Activated naive CD4-positive, alpha-beta T cell treated with anti-CD3 and anti-CD28 coated beads for 36 hours (primary cell): ENCODE measurements at places on chromosomes 3 and 15.

DNA sequence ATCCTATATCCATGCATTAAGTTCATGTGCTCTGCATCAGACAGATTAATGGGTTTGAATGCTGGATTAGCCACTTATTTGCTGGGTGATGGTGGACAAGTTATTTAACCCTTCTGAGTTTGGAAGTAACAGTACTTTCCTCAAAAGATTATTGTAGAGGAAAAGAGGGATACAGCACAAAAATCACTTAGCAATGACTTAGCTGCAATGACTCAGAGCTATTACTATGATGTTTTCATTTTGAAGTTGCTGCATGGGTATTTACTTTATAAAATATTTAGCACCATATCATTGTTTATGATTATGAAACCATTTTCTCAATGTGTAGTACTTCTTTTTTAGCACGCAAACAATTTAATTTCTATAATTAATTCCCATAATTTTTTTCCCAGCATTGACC, 248.4 kb downstream of the MYRIP start:
- peaks cover 5% of the 10 kb centered on the region for H3K27me3 ChIP-seq
- no peak for DNase-seq
- no peak overlapping the region for H3K27ac ChIP-seq
- H3K36me3 ChIP-seq: no peaks in the 10 kb centered on the region

DNA sequence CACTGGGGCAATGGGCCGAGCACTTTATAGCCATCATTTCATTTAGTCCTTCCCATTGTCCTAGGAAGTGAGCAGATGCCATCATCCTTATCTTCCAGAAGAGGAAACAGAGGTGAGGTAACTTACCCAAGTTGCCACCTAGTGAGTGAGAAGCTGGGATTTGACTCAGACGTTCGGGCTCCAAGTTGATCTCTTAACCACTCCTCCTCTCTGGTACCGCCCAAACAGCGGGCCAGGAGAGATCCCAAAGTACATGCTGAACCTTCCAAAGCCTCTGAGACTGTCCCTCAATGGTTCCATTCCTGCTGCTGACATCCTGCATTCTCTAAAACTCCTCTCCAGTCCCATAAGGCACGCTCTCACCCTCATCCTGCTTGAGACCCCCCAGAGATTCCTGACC, 56.2 kb downstream of the EXOG start:
- no peak for DNase-seq
- no peak overlapping the region for H3K4me3 ChIP-seq
- H3K4me1 ChIP-seq: no peaks in the 10 kb centered on the region
- H3K36me3 ChIP-seq: no peaks in the 10 kb centered on the region
- H3K27ac ChIP-seq: no peak overlapping the region
- no peaks in the 10 kb centered on the region for H3K27me3 ChIP-seq

- no peaks in the 10 kb centered on the region for H3K27me3 ChIP-seq
- peaks cover 16% of the 10 kb centered on the region for H3K36me3 ChIP-seq
- peaks cover 2% of the 10 kb centered on the region for H3K4me1 ChIP-seq
- no peak overlapping the region for H3K4me3 ChIP-seq
- no peak overlapping the region for H3K27ac ChIP-seq
- DNase-seq: no peak
These were observed 12.1 kb downstream of the USF3 start for GRCh38 chr3:113684271-113684819.

DNA sequence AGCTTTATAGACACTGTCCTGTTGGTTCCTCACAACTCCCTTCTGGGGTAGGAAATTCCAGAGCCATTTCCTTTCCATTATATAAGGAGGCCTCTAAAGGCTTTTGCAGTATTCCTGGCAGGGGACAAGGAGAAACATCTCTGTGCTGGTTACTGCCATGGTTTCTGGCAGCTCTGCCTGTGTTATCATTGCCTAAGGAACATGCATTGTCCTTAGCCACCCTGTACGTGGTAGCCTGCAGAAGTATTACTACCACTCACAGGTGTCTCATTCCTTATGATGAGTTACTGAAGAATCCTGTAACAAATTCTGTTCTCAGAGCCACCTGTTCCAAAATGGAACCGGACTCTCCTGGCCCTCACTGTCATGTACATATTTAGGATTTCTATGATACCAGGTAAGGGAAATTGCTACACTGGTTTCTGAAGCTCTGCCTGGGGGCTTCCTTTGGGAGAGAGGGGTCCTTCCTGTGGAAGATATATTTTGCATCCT, 58.0 kb downstream of the UMPS start:
- no peak overlapping the region for H3K27ac ChIP-seq
- H3K36me3 ChIP-seq: no peaks in the 10 kb centered on the region
- H3K27me3 ChIP-seq: no peaks in the 10 kb centered on the region
- no peak for DNase-seq

- no peaks in the 10 kb centered on the region for H3K27me3 ChIP-seq
- no peak for DNase-seq
- no peaks in the 10 kb centered on the region for H3K4me1 ChIP-seq
- no peak overlapping the region for H3K27ac ChIP-seq
These were observed 453.4 kb upstream of the ROBO2 start for GRCh38 chr3:76586471-76586870.

DNA sequence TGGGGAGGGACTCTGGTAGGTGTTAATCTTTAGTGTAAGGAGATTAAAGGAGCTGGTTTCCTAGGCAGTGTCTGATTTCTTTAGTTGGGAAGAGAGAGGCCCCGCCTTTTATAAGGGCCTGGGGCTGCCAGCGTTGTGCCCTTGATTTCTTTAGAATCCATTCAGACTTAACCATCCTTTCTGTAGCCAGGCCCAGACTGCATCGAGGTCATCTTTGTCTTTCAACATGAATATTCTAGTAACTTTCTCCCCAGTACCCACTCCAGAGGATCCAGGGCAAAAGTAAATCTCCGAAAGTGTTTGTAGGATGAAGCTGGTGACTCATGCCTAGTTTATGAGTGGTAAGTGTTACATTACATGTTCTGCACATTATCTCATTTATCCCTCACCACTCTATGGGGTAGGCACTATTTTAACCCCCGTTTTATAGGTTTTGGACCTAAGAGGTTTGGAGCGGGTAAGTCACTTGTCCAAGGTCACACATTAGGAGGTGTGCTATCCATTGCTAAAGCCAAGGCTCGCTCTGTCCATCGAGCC, 11.8 kb upstream of the USP3 start:
- H3K4me3 ChIP-seq: no peak overlapping the region
- DNase-seq: no peak
- H3K36me3 ChIP-seq: no peaks in the 10 kb centered on the region
- no peak overlapping the region for H3K27ac ChIP-seq
- H3K4me1 ChIP-seq: peaks cover 68% of the 10 kb centered on the region

DNA sequence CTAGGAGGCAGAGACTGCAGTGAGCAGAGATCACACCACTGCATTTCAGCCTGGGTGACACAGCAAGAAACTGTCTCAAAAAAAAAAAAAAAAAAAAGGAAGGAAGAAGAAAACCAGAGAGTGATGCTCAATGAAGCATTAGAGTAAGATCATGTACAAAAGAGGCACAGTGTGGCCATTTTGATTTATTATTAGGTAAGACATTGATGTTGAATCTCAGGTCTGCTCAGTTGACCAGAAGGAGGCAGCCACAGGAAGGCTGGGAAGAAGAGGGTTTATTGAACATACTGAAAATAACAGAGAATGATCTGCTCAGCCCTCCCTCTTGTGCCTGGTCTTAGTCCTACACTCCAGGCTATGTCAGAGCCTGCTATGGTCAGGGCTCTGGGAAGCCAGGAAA, 15.6 kb downstream of the LRRK1 start:
- no peaks in the 10 kb centered on the region for H3K27me3 ChIP-seq
- no peak for DNase-seq
- no peaks in the 10 kb centered on the region for H3K36me3 ChIP-seq
- H3K4me1 ChIP-seq: no peaks in the 10 kb centered on the region
- H3K27ac ChIP-seq: no peak overlapping the region
- no peak overlapping the region for H3K4me3 ChIP-seq

- DNase-seq: no peak
- no peaks in the 10 kb centered on the region for H3K4me1 ChIP-seq
- H3K36me3 ChIP-seq: no peaks in the 10 kb centered on the region
- H3K27me3 ChIP-seq: no peaks in the 10 kb centered on the region
These were observed 130.2 kb downstream of the GADL1 start for GRCh38 chr3:30764281-30764680.

- no peak overlapping the region for H3K27ac ChIP-seq
- no peaks in the 10 kb centered on the region for H3K36me3 ChIP-seq
- no peak for DNase-seq
- H3K27me3 ChIP-seq: no peaks in the 10 kb centered on the region
- H3K4me1 ChIP-seq: no peaks in the 10 kb centered on the region
These were observed 201.2 kb downstream of the BCHE start for GRCh38 chr3:165635791-165636683.

DNA sequence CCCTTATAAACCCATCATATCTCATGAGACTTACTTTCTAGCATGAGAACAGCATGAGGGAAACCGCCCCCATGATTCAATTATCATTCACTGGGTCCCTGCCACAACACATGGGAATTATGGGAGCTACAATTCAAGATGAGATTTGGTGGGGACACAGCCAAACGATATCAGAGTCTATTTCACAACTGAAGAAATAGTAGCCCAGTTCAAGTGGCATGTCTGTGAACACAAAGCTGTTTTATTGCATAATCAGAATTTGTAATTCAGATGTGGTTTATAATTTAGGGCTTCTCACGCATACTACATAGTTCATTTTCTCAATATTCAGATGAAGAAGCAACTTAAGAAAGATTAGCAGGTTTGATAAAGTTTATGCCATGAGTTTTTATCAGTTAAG, 1188.0 kb upstream of the ALCAM start:
- H3K27me3 ChIP-seq: no peaks in the 10 kb centered on the region
- H3K4me1 ChIP-seq: no peaks in the 10 kb centered on the region
- no peaks in the 10 kb centered on the region for H3K36me3 ChIP-seq

- H3K4me1 ChIP-seq: peaks cover 5% of the 10 kb centered on the region
- no peak overlapping the region for H3K4me3 ChIP-seq
- no peaks in the 10 kb centered on the region for H3K27me3 ChIP-seq
- H3K27ac ChIP-seq: no peak overlapping the region
These were observed 107.8 kb upstream of the BOC start for GRCh38 chr3:113103588-113103987.

DNA sequence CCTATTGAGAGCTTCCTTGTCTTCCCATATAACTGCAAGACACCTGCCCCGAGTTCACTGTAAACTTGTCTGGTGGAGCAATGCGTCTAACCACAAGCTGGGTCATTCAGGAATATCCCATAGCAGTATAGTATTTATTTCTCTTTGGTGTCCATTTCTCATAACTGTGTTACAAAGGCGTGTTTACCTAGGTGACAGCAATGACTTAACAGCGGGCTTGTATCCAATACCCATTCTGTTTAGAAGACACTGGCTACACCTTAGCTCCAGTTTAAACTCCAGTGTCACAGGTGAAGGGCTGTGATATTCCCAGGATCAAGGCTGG, 24.3 kb downstream of the ATP10A start:
- H3K27me3 ChIP-seq: no peaks in the 10 kb centered on the region
- peak overlapping the region; percentile 11 for H3K27ac ChIP-seq
- no peak overlapping the region for H3K4me3 ChIP-seq
- H3K4me1 ChIP-seq: peaks cover 62% of the 10 kb centered on the region
- DNase-seq: no peak

DNA sequence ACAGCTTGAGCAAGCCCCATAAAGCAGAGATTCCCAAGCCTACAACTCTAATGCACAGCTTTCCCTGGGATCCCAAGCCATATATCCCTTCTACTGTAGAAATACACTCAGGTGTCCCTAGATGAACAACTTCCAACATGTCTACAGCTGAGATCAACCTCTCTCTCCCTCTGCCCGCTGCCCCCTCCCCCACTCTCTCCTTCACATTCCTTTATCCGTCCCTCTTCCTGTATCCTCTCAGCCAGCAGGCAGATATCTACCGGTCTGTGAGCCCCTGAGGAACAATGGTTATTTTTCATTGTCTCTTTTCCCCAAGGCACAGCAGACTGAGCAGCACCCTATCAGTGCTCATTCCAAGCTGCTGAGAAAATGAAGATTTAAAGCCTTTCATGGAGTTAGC, 138.6 kb downstream of the SUCLG2 start:
- H3K36me3 ChIP-seq: peaks cover 45% of the 10 kb centered on the region
- no peak for DNase-seq
- H3K27ac ChIP-seq: no peak overlapping the region
- H3K27me3 ChIP-seq: no peaks in the 10 kb centered on the region

DNA sequence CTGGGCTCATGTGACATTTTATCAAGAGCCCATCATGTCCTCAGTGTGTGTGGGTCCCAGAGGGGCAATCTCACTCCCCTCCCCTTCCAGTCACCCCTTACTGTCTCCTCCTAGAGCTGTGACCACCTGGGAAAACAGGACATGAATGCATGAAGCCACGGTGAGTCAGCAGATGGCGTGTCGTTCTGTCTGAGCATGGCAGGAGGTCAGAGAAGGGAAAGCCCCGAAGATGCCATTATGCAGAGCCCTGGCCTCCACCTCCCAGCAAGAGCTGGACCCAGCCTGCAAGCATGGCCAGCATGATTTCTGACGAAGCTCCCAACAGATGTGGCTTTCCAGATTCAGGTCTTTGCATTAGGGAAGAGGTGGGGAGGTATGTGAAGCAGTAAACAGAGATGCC, 118.5 kb downstream of the TLE3 start:
- H3K4me3 ChIP-seq: no peak overlapping the region
- H3K27me3 ChIP-seq: peaks cover 12% of the 10 kb centered on the region
- H3K4me1 ChIP-seq: no peaks in the 10 kb centered on the region
- no peak overlapping the region for H3K27ac ChIP-seq

DNA sequence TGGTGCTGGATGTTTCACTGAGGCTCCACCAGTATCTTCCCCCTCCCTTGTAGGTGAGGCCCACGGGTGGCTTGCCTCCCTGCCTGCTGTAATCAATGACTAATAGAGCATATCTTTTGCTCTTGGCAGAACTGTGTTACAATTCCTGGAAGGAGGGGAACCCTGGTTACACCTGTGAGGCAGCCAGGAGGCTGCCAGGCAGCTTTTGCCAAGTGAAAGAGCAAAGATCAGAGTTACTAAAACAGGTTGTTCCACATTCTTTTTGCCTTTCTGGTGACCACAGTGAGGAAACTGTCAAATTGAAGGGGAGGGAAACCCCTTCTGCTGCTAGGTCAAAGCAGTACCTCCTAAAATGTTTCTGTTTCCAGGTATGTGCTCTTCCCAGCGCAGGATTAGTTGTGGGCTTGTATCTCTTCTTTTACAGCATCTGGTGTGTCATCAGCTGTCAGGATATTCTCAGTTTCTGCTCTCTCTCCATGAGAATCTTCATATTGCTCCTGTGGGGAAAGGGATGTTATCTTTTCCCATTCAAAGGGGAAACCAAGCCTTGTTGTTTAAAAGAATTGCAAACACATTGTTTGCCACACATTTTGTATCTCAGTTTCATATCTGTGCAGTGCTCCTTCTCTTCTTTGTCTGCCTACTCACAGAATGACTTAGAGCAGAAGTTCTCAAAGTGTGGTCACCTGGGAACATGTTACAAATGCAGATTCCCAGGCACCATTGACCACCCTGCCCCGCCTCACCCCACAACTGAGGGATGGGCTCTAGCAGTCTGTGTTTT, 137.4 kb upstream of the UMPS start:
- peaks cover 7% of the 10 kb centered on the region for H3K27me3 ChIP-seq
- H3K36me3 ChIP-seq: peaks cover 4% of the 10 kb centered on the region
- H3K4me1 ChIP-seq: peaks cover 49% of the 10 kb centered on the region

GRCh38 chr15:78605680-78606079, 15.1 kb downstream of the CHRNA3 start:
- H3K27ac ChIP-seq: no peak overlapping the region
- no peaks in the 10 kb centered on the region for H3K36me3 ChIP-seq
- peaks cover 6% of the 10 kb centered on the region for H3K27me3 ChIP-seq
- DNase-seq: no peak

- no peak overlapping the region for H3K4me3 ChIP-seq
- DNase-seq: no peak
- H3K4me1 ChIP-seq: peaks cover 4% of the 10 kb centered on the region
- H3K27me3 ChIP-seq: no peaks in the 10 kb centered on the region
- no peak overlapping the region for H3K27ac ChIP-seq
- H3K36me3 ChIP-seq: no peaks in the 10 kb centered on the region
These were observed 4.3 kb upstream of the LRRC58 start for GRCh38 chr3:120353463-120353862.
